MV-4-11 (cell line): ENCODE measurements at places on chromosomes 7 and 10.

- DNase-seq = peak; percentile 64
Measured at GRCh38 chr10:71589617-71590551, 129.7 kb downstream of the C10orf105 start.

DNA sequence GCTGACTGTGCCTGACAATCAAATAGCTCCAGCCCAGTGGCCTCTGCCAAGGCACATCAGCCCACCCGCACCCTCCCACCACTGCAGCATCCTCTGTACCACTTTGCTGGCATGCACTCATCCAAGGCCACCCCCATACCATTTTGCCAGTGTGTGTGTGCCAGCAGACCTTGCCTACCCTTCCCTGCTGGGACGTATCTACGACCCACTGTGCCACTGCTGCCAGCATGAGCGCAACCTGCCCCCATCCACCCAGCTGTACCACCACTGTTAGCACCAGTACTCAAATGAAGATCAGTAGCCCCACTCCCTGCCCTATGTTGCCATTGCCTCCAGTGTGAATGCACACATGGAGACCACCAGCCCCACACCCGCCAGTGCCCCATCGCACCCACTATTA, 149.4 kb upstream of the PTN start:
- DNase-seq = no peak

GRCh38 chr7:1554333-1555045, 1.5 kb downstream of the TMEM184A start:
- no peak for DNase-seq

- DNase-seq = no peak
Measured at GRCh38 chr7:66859794-66860645, 61.0 kb upstream of the TMEM248 start.

DNA sequence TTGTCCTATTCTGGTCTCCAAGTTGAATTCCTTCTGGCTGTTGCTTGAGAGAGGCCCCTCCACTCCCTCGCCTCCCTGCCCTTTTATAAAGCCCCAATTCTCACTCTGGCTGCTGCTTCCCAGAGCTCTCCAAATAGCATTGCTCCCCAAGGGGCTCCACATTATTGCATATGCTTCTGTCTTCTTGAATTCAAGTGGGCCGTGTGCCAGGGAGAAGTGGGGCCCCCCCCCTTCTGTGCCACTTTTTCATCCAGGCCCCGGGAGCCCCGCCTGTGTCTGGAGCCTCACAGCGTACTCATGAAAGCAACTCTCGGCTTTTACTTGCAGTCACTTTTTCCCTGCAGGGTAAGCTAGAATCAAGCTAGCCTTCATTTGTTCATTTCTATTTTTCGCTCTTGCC, 265.1 kb downstream of the CCSER2 start:
- no peak for DNase-seq

- no peak for DNase-seq
Measured at GRCh38 chr7:123710683-123711082, 38.1 kb downstream of the WASL start.

DNA sequence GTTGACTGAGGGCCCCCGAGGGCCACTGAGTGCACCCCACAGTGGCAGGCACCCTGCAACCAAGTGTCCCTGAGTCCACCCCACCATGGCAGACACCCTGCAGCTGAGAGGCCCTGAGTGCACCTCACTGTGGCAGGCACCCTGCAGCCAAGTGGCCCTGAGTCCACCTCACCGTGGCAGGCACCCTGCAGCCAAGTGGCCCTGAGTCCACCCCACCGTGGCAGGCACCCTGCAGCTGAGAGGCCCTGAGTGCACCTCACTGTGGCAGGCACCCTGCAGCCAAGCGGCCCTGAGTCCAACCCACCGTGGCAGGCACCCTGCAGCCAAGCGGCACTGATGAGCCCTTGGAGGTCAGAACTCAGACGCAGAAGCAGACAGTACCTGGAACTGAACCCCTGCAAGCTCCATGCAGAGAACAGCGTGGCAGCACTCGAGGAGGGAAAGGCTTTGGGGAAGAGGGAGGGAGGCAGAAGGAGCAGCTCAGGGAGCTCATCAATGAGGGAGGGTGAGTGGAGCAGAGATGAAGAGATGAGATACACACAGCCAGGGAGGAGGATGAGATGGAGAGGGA, 156.5 kb downstream of the WDR37 start:
- DNase-seq = no peak

DNA sequence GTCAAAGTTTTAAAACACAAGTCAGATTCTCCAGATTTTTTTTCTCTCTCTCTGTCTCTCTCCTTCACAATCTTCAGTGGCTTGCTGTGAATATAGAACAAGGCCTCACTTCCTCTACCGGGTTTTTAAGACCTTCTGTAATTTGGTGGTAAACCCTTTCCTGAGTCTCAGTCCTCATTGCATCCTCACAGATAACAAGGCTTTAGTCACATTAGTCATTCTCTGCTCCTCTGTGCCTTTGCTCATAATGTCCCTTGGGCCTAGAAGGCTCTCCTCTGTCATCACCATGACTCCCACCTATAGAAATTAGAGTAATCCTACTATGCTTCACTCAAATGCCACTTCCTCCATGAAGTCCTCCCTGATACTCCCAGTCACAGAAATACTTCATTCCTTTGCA, 172.7 kb upstream of the HPS1 start:
- peak; percentile 99 for DNase-seq

DNA sequence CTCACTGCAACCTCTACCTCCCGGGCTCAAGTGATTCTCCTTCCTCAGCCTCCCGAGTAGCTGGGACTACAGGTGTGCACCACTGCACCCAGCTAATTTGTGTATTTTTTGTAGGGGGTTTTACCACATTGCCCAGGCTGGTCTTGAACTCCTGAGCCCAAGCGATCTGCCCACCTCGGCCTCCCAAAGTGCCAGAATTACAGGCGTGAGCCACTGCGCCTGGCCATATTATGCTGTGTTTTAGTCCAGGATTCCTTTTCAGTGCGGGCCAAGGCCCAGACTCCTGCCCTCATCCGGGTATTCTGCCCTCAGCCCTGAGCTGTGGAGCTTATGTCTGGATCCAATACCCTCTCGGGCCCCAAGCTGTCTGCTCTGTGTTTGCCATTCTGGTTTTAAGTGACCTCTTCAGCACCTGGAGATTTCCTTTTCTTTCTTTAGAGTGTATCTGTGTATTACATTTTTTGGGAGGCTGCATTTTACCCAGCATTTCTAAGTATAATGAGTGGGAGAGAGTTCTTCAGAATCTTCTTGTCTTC, 114.9 kb downstream of the BUB3 start:
- no peak for DNase-seq
